ENCODE measurements at places on chromosomes 4 and X. TPM values are rescaled to one million over a fixed set of nuclear protein-coding genes. Genes with fewer than 3 reads are reported as not detected.
A peak's percentile ranks its signal among the peaks of the same experiment; 100 is the strongest.

- DNase-seq, result no peak
Observed at GRCh38 chr4:94032754-94033153, 174.9 kb upstream of the SMARCAD1 start.

DNA sequence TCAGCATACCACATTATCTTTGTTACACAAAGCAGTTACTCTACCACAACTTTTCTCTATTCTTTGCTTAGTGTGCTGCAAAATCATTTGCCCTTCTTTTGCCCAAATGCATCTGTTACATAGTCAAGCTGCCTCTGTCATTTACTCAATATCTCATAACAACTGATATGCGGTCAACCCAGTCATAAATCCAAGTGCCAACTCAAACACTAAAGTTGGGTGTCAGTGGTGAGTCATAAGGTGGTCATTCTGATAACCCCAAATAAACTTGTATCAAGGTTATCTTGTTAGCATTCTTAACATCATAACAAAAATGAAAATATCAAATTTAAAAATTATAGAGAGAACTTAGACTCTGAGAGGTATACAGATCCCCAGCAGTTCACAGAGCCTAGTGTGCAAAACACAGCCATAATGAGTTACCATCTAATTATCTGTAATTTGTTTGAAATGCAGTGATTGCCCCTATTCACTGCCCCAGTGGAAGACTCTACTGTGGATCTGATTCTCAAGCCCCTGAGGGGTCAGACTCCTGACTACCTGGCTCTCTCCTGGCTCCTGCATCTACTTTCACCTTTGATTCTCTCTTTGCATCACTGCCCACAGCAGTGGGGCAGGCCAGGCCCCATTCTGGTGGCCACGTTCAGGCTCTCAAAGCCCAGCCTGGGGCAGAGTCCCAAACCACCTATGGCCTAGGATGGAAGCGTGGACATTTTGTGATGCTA lies 29.2 kb downstream of the TBC1D9 start:
- no peak for DNase-seq

GRCh38 chrX:38891641-38892413 lies 90.6 kb downstream of the MID1IP1 start:
- DNase-seq, result no peak

GRCh38 chr4:146165221-146165620 lies 10.3 kb upstream of the LSM6 start:
- DNase-seq, result no peak

- DNase-seq, result no peak
Observed at GRCh38 chr4:106289737-106290136, 26.3 kb downstream of the TBCK start.

DNA sequence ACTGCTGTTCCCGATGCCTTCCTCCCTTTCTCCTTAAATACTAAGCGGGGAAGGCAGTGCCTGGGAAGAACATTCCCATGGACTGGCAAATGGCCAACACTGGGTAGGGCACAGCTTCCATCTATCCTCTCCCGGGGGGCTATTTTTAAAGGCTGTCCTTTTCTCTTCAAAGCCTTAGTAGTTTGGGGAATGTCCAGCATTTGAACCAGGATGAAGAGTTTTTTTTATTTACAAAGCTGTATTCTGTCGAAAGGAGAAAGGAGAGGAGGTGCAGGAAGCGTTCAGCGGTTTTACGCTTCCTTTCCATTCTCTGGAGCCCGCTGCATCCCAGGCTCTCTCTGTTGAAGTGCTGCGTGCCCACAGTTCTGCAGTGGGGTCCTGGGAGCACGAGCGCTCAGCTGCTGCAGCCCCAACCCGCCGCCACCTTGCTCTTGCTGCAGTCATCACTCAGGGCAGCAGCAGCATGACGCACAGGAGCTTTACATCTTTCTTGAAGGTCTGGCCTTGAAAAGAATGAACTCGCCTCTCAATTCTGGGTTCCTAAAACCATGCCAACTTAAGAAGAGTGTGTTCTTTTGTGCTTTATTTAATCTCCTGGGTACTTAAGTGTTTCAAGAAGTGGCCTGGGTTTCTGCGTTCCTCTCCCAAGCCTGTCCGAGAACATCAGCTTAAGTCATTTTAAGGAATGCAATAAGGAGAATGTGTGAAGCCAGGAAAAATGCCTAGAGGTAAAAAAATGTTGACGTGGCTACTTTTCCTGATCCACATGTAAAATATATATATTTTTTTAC lies 427.2 kb downstream of the MAPK10 start:
- DNase-seq, result no peak

DNA sequence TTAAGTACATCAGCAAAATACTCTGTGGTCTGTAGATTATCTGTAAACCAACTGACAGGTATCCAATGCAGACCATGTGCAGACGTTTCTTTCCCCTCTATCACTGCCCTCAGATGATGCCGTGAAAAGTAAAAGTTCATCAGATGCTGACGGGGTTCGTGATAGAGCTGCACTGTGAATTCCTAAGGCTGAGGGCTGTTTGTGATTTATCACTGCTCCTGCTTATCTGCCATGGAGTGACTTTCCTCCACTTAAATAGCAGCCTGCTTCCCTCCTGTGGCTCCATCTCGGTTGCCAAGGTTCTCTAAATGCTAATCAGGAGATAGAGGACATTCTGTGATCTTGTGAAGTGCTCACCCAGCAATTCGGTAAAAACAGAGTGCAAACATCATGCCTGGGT lies 89.3 kb upstream of the SRD5A3 start:
- DNase-seq, result no peak

- DNase-seq, result no peak
Observed at GRCh38 chr4:61734409-61734808, 534.3 kb downstream of the ADGRL3 start.

DNA sequence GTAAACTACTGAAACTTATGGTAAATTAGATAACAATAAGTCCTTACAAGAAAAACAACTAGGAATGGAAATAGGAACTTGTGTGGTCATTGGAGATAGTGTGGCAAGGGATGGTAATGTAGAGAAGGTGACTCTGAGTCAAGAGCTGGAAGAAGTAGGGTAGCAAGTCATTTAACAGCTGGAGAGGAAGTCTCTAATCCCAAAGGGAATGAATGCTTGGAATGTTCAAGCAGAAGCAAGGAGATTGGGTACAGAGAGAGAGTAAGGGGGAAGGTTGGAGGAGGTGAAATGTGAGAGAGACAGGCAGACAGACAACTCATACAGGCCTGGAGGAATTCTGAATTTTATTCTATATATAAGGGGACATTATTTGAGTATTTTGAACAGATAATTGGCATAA lies 260.6 kb upstream of the MAD2L1 start:
- no peak for DNase-seq

DNA sequence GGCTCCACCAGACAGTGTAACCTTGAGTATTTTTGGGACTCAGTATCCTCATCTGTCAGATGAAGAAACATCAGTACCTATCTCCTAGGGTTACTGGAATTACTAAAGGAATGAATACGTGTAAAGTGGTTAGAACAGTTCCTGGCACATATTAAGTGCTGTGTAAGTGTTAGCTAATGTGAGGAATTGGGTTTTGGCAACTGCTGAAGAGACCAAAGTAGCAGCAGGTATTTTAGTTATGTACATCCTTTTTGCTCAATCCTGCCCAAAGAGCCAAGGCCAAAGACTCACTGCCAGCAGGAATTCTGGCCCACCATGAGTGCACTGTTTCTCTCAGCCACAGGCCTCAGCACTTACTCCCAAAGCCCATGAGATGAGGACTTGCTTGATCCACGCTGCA lies 16.7 kb upstream of the MCF2 start:
- DNase-seq, result no peak

DNA sequence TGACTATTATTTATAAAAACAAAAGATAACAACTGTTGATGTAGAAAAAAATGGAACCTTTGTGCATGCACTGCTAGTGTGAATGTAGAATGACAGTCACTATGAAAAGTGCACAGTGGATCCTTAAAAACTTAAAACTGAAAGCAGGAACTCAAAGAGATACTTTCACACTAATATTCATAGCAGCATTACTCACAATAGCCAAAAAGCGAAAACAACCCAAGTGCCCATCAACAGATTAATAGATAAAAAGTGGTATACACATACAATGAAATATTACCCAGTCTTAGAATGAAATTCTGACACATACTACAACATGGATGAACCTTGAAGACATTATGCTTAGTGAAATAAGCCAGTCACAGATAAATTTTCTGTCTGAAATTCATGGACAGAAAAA lies 23.8 kb downstream of the CENPC start:
- no peak for DNase-seq

DNA sequence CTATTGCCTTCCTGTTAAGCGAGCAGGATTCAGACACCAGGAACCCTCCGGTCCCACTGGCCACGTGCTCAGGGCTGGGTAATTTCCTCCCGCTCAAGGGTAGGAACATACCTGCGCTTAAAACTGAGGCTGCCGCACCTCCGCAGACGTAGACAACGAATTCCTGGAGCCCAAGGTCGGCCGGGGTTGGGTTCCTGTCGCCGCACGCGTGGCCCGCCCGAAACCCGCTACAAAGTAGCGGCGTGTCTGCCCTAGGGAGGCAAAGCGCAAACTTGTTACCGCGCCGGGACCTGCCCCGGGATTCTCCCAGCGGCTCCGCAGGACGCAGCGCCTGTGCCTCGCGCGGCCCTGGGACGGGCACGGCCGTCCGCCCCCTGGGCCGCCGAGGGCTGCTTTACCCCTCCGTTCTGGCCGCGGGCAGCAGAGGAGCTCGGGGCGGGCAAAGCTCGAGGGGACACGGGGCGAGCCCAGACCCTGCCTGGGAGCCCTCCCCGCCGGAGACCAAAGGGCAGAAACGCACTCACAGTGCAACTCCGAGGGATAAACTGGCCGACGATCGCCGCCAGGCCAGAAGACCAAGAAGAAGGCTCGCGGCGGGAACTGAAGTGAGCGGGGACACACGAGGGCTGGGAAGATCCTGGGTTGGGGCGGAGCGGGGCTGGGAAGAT lies at the start of gene ERVMER34-1:
Gene ERVMER34-1, minus strand, starts transcription at position 607 of the 668 bp plus-strand sequence. CDS start 5,905 bp downstream, outside the sequence.
- peak; percentile 57 for DNase-seq

GRCh38 chr4:54215379-54216077 lies 13.6 kb upstream of the PDGFRA start:
- no peak for DNase-seq

- DNase-seq, result no peak
Observed at GRCh38 chr4:183349673-183350072, 27.4 kb upstream of the CLDN24 start.

GRCh38 chr4:18197467-18197866 lies 175.9 kb upstream of the LCORL start:
- DNase-seq, result no peak

GRCh38 chr4:168440442-168441264 lies 39.6 kb downstream of the DDX60L start:
- no peak for DNase-seq

DNA sequence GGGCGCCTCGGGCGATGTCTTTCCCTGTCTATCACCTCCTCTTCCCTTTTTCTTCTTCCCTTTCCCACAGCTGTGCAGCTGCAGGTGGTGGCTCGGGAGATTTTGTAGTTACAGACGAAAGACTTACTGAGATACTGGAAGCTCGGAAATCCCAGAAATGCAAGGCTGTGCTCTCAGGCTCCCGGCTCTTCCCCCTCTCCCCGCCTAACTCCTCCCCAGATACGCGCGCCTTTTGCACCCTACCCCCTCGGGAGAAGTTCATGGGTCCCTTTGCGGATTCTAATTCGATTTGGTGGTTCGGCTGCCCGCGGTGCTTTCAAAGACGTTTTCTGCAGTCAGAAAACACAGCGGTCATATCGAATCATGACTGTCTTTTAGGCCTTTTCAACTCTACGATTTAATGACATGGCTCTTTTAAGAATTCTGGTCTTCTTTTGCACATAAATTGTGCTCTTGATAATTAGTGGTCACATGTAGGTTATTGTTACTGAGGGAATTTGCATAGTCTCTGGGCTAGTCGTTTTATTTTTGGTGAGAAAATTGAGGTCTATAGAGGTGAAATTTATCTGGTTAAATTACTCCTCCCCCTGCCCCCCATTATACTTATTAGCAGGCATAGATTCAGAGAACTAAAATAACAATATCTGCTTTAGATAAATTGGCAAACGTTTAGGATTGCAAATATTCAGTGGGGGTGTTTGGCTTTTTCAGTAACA lies 1.6 kb downstream of the SEPTIN11 start:
- no peak for DNase-seq

GRCh38 chr4:16225863-16226815 lies at the start of gene TAPT1:
Gene TAPT1, minus strand, starts transcription at chr4:16226471. Its CDS starts 14 bp downstream, at chr4:16226457.
- peak; percentile 85 for DNase-seq

DNA sequence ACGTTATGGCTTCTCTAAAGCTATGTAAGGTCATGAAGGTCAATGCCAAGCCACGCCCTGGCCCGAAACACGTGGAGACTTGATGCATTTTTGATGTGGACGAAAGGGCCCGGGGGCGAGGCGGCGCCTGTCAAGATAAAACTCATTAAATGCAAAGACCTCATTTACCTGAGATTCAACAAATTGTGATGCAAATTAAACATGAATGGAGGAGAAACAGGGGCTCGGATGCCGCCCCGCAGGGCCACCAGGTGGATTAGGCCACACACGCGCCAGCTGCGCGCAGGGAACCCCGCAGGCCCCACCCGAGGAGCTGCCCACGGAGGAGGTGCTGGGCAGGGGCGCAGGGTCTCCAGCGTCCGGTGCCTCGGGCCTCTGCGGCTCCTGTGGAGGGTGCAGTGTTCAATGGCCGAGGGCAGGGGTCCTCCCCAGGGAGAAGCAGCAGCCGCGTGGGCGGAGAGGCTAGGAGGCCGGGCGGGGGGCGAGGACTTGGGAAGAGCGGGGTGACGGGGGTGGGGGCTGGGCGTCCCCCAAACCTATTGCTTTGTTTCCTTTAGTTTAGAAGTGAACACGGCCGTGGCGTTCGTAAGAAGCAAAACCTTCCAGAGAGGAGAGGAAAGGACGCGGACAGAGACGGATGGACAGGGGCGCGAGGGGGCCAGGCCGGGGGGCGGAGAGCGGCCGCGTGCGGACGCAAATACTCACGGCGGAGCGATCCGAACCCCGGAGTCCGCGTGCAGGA lies 40.4 kb downstream of the CPLX1 start:
- no peak for DNase-seq

ANOS1 gene
- 1.0 TPM for total RNA-seq

NR3C2 gene
- 0.29 TPM for total RNA-seq

NAA11 gene
- total RNA-seq, result not detected

KDM5C gene
- 124 TPM for total RNA-seq

SPARCL1 gene
- total RNA-seq, result not detected

MTMR8 gene
- total RNA-seq, result 2.2 TPM

TCEAL9 gene
- 27.0 TPM for total RNA-seq

SPON2 gene
- 769 TPM for total RNA-seq

ATOH1 gene
- total RNA-seq, result not detected

PRKG2 gene
- total RNA-seq, result 29.7 TPM

MAGEA2B gene
- total RNA-seq, result 10.6 TPM

TXK gene
- total RNA-seq, result not detected

Measured in glutamatergic neuron (in vitro differentiated cells).